AG04449 (cell line): ENCODE measurements at places on chromosomes 1 and 21.

DNA sequence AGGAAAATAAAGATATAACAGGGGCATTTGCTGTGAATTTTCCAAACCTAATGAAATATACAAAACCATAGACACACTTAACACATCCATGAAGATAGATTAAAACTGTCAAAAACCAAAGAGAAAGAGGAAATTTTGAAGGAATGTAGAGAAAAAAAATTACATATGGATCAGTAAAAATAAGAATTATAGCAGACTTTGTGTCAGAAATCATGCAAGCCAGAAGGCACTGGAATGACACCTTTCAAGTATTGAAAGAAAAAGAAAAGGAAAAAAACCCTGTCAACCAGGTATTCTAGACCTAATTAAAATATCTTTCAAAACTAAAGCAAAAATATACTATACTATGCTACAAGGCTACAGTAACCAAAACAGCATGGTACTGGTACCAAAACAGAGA, 125.8 kb upstream of the PALMD start:
- DNase-seq: no peak

DNA sequence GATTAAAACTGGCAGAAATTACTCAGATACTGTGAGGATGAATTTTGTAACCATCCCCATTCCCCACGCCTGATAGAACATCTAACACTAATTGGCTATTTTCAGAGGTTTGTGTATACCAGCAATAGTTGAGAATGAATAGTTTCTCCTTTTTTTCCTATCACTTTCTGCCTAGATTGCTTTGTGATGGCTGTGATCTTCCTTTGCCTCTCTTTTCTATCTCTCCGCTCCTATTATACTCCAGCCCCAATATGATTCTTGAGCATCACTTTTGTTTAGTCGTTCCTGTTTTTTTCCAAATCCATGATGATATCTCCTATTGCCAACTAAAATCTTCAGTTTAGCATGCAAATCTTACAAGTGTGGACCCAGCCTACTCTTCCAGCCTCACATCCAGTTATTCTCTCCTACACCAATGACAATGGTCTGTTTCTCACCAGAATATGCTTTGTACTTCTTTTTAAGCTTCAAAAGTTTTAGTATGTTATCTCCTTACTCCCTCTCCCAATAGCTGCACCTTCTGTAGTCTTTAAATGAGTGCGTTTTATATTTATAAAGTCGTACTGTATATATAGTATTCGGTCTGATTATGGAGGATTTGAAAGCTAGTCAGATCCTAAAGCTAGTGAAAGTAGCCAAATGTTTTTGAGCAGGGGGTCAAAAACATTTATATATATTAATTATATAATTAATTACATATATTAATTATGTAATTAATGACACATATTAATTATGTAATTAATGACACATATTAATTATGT, 25.2 kb downstream of the MAGI3 start:
- no peak for DNase-seq

- DNase-seq: no peak
Measured at GRCh38 chr21:38424305-38425019, 73.8 kb downstream of the ERG start.

DNA sequence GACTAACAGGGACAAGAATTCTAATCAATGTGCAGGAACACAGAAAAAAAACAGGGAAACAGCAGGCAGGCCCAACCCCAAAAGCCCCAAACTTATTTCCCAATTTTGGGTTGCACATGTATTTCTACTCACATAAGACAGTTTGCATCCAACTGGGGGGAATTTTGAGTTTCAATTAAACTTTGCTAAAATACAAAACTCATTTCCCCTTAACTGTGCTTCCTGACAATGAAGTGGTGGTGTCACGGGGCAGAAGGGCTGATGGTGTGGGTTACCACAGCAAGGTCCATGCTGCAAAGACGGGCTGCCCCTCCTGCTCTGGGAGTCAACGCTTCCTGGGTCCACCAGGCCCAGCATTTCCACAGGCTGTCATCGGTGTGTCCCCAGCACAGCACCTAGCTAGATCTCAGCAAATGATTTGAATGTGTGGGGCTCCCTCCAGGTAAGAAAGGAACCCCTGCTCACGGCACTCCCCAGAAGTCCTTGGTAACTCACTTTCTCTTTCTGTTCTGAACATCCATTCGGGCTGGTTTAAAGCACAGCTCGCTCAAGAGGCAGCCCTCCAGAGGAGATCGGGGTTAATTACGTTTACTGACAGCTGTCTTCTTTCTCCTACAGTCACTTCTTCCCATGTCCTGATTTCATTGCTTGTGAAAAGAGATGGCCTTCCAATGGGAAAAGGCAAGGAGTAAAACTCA, 27.4 kb downstream of the HIVEP3 start:
- no peak for DNase-seq

DNA sequence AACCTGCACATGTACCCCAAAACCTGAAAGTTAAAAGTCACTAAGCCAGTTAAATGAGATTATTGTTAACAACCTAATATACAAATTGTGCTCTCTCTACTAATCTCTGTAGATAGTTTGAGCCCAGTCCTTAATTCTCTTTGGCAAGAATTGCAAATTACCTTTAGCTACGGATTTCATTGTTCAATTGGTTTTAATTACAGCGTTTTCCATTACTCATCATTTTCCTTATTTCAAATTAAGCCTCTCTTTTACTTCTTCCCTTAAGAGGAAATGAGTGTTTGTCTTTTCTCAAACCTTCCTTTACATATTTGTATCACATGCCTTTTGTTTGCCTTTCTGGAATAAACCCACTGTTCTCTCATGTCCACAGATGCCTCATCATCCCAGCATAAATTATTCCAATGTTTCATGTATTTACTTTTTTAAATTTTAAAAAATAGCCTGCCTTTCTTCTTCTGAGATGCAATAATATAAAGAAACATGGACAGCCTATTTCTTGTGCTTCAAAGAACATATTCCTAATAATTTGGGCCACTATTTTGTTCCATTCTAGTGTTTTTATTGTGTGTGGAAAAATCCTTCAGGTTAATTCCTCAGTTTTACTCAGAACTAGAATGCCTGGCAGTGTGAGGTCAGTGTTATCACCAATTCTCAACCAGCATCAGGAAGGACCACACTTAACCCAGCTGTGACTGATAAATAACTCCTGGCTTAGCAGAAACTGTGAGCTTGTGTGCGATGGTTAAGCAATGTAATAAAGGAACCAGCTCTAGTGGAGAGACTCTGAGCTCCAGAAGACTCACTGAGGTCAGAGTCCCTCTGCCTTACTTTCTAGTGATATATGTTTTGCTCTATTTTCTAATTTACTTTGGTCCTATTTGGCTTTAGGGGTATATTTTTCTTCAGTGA, 600.5 kb downstream of the LTN1 start:
- no peak for DNase-seq

DNA sequence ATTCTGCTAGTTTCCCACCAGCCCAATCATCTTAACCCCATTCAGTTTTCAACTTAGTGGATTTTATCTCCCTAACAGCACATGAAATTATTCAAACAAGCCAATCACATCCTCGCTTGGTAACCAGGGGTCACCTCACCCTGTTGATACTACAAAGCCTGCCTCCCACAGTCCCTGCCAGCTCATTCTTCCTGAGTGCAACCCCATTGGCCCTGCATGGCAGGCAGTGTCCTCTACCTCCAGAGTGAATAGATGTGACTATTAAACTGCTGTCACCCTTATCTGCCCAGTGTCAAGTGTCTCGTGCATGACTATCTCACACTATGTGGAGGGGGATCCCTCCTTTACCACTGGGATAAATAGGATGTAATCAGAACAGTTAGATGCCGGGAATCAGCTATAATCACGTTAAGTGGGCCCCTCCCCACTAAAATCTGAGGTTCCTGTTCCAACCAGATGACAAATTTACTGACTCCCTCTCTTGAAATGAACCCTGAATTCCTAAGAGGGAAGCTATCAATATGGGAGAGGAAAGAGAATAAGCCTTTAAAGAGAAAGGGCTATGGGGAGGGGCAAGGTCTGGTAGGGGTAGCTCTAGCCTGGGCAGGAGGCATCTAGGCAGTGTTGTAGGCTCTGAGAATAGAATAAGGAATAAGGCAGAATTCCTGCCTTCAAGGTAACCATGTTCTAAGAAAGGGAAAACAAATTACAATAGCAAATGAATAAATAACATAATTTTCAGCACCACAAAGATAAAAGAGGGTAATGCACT, 155.9 kb downstream of the SLC30A10 start:
- no peak for DNase-seq

DNA sequence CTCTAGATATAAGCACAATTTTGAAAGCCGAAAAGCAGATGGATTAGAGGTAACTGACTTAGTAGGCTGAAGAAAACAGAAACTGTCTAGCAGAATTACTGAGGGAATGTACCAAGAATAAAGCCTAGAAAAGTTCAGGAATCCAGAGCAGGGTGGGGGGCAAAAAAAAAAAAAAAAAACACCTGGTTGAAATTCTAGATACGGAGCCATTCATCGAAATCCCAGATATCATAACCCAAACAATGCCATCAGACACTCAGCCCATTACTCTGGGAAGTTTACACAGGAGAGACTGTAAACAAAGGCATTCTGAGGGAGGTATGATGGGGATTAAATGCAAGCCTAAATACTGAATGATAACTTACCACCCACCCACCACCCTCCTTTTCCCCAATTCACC, 45.6 kb downstream of the ENAH start:
- no peak for DNase-seq

DNA sequence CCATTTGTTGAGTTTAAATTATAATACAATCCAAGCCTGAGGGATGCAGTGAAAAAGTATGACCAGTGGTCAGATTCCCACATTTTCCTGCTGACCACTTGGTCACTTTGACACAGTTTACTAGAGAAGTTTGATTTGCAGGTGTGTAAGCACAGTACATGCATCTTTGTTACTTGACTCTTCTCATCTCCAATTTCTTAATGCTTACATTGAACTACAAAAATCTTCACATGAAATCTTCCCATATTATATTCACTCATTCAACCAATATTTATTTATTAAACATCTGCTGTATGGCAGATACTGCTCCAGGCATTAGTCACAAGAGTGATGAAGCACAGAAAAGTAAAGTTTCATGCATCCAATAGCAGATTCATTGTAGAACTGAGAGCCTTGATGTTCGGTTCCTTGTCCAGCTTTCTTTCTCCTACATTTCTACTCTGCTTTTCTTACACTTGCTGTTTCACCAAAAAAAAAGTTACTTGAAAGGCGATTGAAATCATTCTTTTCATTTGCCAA, 211.7 kb downstream of the NFIA start:
- DNase-seq: no peak

GRCh38 chr1:65758128-65758527, 34.6 kb upstream of the PDE4B start:
- no peak for DNase-seq

GRCh38 chr1:240602189-240602588, 9.8 kb downstream of the GREM2 start:
- DNase-seq: no peak

DNA sequence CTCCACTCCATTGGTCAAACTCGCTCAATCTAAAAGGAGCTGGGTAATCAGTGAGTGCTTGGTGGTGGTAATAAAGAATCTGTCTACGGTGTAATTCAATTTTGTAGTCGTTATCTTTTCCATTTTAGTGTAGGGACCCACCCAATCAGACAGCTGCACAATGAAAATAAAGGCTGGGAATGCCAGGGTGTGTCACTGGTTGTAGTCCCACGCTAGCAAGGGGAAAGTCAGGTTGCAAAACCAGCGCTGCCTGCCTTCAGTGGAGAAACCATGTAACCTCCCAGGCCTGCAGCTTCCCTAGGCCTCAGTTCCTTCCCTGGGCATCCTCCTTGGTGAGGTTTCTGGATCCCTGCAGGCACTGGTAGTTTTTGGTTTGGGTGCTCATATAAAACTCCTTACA, 49.4 kb upstream of the PPP2R5A start:
- no peak for DNase-seq

- no peak for DNase-seq
Measured at GRCh38 chr1:200240656-200241055, 169.2 kb downstream of the ZNF281 start.

- DNase-seq: no peak
Measured at GRCh38 chr21:42317341-42317741, 2.1 kb upstream of the TFF3 start.

GRCh38 chr1:197902131-197902453, 338 bp upstream of the C1orf53 start:
- DNase-seq: no peak

DNA sequence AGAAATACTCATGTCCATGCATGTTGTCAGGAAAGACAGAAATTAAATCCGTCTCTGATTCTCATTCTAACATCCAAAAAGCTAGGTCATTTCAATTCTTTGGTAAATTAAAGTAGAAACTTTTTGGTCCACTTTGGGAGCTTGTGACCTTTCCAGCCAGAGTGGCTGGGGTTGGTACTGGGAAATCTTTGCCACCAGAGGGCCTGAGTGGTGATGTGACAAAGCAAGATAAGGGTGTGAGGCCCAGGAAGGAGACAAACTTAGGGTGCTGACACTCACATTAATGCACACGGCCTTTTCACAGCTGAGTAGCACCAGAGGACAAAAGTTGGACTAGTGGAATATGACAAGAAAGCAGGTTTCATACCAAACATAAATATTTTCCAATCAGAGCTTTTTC, 144.3 kb downstream of the DNM3 start:
- no peak for DNase-seq

- peak; percentile 10 for DNase-seq
Measured at GRCh38 chr1:7403265-7404045, 367.6 kb upstream of the VAMP3 start.

- no peak for DNase-seq
Measured at GRCh38 chr1:162191396-162192305, 122.2 kb downstream of the NOS1AP start.

- DNase-seq: no peak
Measured at GRCh38 chr1:28341591-28341990, 12.8 kb downstream of the MED18 start.

- DNase-seq: no peak
Measured at GRCh38 chr1:46772571-46772970, 26.3 kb upstream of the CYP4B1 start.

DNA sequence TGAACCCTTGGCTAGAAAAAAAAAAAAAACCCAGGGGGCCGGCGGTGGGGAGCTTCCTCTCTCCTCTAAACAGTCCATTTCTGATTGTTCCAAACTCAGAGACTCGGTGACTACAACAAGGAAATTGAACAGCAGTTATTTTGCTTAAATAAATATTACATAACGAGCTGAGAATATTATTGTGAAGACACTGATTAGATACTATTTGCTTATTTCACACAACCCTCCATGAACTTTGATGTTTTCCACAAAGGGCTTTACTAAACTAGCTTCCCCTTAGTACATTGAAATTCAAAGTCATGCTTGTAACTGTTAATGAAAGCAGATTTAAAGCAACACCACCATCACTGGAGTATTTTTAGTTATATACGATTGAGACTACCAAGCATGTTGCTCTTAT, at the start of gene CFHR5:
Gene CFHR5, plus strand, starts transcription at position 279 of the 400 bp plus-strand sequence. Its CDS starts 109 bp downstream, at position 388.
- DNase-seq: no peak

- DNase-seq: no peak
Measured at GRCh38 chr1:18618546-18619466, 11.8 kb upstream of the PAX7 start.
